MV-4-11 (cell line): ENCODE measurements at places on chromosomes 11 and 22.

DNA sequence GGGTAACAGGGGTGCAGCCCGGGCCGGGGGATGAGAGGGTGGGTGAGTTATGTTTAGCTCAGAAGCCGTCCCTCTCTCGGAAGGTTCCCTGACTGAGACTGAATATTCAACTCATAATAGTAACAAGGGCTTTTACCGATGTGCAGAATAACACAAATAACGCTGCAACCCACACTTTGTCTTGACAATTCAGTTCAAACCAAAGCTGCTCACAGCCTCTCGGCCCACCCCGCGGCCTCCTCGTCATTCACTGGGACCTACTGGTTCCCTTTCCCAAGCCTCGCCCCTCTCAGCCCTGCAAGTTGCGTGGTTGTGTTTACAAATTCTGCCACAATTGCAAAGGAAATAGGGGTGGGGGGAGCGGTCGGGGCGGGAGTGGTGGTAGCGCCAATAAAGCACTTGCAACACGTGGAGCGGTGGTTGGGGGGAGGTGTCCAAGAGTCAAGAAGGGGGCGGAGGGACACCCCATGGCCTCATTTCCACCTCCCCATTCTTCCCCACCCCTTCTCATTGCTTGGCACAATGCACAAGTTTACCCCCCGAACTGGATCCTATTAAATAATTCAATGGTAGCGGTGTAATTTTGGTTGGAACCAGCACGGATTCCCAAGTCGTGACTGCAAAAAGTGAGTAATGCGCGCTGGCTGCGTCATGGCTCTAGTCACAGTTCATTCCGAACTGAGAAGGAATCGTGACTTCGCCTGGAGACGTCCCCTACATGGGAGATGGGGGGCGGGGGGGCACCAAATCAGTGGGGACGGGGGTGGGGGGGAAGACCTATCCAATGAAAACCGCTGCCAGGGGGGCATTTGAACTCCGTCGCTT, 102.0 kb upstream of the HSD17B12 start:
- DNase-seq: no peak

GRCh38 chr11:126189109-126189929, 22.1 kb downstream of the RPUSD4 start:
- DNase-seq: no peak

- no peak for DNase-seq
These were observed 56.1 kb downstream of the KIAA1671 start for GRCh38 chr22:25008666-25009065.

DNA sequence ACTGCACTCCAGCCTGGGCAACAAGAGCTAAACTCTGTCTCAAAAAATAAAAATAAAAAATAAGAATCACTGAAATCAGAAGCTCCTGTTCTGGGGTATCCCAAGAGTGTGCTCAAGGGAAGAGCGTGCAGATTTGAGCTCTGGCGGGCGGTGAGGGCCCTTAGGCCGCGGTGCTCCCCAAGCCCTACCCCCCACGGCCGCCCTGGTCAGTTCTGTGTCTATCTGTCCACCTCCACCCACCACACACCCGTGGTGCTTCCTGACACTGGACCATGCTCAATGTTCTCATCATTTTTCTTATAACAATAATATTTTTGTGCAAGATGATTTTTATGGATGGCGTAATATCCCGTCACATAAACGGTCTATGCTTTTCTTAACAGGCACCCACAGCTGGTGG, 71.1 kb downstream of the RTL6 start:
- no peak for DNase-seq

DNA sequence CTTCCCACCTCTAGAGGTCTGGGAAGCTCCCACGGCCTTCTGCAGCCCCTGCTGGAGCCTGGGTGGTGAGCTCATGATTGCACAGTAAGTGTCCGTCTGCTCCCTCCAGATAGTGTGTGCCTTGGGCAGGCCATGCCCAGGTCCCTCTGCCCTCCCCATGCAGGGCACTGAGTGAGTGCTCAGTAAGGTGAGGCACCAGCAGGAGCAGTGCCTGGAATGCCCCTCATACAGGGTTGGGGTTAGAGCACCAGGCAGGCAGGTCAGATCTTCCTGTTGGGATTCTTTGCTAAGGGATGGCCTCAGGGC, 50.3 kb downstream of the NAT10 start:
- no peak for DNase-seq

DNA sequence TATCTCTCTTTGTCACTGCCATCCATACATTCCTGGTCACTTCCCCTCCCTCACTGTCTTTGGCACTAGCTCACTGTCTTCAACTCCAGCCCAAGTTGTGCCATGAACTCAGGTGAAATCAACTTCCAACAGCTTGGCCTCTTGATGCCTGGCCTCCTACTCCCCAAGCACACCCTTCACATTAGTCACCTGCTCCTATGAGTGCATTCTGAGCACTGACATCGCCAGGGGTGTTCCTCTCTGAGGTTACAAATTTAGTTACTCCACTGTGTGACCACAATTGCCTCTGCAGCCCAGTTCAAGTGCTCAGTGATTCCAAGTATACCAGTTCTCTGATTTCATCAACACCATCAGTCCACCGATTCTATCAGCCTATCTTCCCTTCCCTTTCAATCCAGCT, 10.8 kb downstream of the DRD2 start:
- DNase-seq: no peak

GRCh38 chr11:78202733-78203167, 14.0 kb downstream of the USP35 start:
- DNase-seq: no peak

DNA sequence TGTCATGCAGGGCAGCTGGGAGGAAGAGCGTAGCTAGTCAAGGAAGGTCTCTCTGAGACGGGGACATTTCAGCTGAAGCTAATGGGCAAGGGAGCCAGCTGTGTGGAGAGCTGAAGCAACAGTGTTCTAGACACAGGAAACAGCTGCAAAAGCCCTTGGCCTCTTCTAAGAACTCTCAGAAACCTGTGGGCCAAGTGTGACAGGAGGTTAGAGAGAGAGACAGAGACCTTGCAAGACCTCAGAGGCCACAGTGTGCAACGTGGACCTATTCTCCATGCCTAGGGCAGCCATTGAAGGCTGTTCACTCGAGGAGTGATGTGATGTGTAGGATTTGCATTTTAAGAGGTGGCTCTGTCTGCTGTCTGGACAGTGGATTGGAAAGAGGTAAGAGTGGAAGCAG, 48.7 kb upstream of the TNRC6B start:
- peak; percentile 58 for DNase-seq

- DNase-seq: no peak
These were observed 261.7 kb downstream of the TENM4 start for GRCh38 chr11:79179087-79179486.

DNA sequence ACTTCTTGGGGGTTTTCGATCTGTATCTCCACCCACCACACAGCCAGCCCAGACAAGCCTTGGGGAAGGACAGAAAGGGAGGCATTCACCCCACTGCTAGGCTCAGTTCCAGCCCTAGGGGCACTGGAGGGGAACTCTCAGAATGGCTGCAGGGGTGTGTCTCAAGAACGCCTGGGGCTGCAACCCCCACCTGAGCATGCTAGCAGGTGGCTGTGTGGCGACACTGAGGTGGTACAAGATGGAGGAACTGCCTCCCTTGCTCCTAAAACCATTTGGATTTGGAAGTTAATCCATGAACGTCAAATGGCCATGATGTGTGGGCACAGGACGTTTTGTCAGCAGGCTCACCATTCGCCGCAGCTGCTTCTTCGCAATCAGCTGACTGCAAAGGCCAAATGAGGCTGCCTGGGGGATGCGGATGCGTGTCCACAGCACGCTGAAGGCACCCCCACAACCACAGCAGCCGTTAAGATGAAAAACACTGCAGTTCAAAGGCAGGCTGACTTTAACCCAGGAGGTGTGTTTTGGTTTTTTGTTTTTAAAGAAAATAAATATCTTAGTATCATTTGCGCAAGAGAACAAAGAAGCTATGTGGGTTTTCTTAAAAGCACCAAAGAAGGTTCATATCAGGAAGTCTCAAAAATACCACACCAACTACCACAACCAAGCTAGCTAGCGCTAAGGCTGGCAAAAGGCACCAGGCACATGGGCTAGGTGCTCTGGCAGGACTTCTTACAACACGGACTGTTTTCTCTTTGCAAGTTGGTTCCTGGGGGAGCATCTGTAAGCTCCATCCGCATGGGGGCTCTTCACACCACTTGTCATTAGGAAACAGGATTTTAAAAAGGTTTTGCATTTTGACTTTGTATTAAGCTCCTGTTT, 22.2 kb upstream of the NAP1L4 start:
- peak; percentile 71 for DNase-seq

GRCh38 chr11:19279451-19279850, 38.7 kb upstream of the E2F8 start:
- peak; percentile 13 for DNase-seq

- DNase-seq: no peak
These were observed 11.8 kb downstream of the DGCR8 start for GRCh38 chr22:20091690-20092476.

- DNase-seq: peak; percentile 89
These were observed 130.4 kb downstream of the SLC1A2 start for GRCh38 chr11:35288817-35289541.

GRCh38 chr11:7696424-7696823, 9.9 kb downstream of the OVCH2 start:
- no peak for DNase-seq

DNA sequence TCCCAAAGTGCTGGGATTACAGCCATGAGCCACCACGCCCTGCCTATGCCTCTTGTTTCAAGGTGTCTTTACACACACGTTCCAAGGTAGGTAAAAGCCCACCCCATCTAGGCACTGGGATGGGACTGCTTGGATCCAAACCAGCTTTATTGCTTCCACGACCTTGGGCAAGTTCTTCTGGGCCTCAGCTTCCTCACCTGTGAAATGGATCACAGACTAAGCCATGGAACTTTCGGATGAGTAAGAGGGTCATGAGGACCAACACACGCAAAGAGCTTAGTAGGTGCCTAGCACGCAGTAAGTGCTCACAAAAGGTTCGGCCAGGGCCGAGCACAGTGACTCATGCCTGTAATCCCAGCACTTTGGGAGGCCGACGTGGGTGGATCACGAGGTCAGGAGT, 15.6 kb downstream of the RHOD start:
- DNase-seq: no peak

GRCh38 chr11:32391956-32392553, 43.3 kb downstream of the WT1 start:
- DNase-seq: no peak

GRCh38 chr11:16987205-16987568, 27.0 kb downstream of the PLEKHA7 start:
- no peak for DNase-seq

DNA sequence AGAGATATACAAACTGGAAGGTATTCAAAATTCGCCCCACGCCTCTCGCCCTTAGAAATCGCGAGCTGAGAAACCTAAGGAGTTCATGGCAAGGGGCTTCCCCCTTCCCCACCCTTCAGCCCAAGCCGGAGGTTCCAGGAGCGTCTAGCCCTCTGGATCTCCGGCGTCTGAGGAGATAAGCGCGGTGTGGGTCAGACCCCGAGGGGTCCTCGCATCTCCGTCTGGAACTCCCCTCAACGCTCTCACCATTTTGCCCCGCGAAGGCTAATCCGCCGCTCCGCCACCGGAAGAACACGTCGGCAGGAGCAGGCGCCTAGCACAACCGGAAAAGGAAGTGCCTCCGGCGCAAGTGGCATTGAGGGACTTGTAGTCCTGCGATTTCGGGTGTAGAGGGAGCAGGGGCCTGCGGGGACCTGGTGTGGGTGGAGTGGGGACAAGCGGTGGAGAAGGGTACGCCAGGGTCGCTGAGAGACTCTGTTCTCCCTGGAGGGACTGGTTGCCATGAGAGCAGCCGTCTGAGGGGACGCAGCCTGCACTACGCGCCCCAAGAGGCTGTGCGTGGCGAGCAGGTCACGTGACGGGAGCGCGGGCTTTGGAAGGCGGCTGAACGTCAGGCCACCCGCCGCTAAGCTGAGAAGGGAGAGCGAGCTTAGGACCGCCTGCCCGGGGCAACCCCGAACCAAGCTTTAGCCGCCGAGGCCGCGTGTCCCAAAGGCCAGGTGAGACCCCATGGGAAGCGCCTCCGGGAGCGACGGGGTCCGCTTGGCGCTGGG, at the start of the genes FEN1 and TMEM258:
FEN1 (plus strand) TSS at position 602 of the 773 bp plus-strand sequence. CDS start 2,451 bp downstream, outside the sequence.
TMEM258 (minus strand) TSS at position 290 of the 773 bp plus-strand sequence; CDS start at position 249, 41 bp downstream.
- peak; percentile 90 for DNase-seq

DNA sequence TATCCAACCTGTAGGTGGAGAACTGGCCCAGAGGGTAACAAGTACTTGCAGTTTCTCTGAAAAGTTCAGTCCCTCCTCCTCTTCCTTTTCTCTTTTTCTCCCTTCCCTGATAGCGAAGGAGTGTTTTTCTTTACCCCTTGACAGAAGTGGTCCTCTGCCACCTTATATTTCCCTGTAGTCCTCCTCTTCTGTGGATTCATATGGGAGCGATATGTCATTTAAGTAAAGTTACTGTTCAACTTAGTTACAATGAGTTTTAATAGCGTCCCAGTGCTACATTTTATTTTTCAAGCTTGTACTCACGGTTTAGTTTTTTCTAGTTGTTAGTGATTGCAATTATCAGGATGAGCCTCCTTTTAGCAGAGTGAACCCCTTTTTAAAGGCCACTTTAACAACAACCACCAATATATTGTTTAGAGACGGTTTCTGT, 1.4 kb downstream of the PCF11 start:
- peak; percentile 39 for DNase-seq

DNA sequence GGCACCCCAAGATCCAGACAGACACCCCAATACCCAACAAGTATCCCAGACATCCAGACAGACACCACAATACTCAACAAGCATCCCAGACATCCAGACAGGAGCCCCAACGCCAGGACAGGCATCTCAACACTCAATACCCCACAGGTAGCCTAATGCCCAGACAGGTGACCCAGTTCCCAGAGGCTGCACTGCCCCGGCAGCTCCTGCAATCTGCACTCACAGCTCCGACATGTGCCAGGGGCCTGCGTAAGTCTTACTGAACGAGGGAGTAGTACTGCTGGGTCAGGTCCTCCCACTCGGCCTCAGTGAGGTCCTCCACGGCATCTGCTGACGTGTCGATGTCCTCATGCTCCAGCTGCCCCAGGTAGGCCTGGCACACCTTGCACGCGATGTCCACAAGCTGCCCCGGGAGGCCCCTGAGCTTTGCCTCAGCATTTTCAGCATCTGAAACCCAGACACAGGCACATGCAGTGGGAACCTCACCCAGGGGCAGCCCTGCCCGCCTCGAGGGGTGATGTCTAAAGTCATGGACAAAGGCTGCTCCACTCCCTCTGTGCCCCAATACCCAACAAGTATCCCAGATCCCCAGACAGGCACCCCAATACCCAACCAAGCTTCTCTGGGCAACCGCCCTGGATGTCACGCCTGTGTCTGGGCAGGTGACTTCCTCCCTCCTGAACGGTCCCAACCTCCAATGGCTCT, 16.6 kb downstream of the TTLL8 start:
- DNase-seq: no peak

DNA sequence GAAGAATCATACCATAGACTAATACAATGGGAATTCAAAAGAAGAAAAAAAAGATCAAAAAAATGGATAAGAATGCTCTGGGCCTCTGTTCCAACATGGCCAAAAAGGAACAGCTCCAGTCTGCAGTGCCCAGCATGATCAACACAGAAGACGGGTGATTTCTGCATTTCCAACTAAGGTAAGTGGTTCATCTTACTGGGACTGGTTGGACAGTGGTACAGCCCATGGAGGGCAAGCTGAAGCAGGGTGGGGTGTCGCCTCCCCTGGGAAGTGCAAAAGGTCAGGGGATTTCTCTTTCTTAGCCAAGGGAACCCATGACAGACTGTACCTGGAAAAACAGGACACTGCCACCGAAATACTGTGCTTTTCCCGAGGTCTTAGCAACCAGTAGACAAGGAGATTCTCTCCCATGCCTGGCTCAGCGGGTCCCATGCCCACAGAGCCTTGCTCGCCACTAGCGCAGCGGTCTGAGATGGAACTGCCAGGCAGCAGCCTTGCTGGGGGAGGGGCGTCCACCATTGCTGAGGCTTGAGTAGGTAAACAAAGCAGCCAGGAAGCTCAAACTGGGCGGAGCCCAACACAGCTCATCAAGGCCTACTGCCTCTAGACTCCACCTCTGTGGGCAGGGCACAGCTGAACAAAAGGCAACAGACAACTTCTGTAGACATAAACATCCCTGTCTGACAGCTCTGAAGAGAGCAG, 428.4 kb downstream of the MN1 start:
- DNase-seq: no peak
